ENCODE measurements at places on chromosomes 11 and 22.

DNA sequence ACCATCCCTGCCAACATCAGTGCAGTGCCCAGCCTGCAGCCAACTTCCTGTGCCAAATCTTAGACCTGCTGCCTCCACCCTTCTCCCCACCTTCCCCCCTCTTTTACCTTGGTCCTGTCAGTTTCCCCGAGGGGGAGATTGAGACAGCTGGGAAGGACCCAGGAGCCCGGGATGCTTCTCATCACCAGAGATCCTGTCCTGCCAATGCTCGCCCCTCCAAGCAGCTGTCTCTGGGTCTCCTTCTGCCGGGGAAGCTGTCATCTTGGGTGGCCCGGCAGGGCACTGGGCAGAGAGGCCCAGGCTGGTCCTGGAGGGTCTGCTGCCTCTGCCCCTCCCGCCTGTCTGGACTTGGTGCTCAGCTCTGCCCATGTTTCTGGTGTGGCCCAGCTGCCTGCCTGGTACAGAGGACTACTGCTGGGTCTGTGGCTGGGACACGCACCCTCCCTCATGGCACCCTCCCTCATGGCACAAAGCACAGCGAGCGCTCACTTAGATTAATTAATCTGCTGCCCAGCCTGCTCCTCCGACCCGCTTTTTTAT lies 60.4 kb upstream of the THY1 start:
- DNase-seq: no peak

DNA sequence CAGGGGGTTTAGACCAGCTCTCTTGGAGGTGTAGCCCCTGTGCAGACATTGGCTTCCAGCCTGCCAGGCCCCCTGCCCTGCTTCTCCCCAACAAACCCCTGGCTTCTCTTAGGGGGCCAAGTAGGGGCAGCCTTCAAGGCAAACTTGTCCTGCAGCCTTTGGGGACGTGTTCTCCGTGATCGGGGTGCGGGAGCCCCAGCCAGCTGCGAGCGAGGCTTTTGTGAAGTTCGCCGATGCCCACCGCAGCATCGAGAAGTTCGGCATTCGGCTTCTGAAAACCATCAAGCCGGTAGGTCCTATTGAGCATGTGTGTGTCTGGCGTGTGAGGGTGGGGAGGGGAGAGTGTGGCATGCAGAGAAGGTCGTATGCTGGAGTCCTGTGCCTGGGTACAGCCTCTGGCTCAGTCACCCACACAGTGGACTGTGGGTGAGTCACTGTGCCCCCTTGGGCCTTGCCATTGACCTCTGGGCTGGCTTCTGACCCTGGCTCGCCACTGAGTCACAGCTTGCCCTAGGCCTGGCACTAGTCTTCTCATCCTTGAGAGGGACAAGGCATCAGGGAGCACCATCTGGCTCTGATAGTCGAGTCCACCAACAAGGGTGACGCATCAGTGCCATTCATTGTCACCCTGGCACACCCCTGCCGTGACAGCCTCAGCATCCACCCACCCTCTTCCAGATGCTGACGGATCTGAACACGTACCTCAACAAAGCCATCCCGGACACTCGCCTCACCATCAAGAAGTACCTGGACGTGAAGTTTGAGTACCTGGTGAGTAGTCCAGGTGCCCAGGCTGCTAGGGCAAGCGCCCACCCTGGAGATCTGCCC lies 11.4 kb downstream of the SLC16A8 start:
- no peak for DNase-seq

DNA sequence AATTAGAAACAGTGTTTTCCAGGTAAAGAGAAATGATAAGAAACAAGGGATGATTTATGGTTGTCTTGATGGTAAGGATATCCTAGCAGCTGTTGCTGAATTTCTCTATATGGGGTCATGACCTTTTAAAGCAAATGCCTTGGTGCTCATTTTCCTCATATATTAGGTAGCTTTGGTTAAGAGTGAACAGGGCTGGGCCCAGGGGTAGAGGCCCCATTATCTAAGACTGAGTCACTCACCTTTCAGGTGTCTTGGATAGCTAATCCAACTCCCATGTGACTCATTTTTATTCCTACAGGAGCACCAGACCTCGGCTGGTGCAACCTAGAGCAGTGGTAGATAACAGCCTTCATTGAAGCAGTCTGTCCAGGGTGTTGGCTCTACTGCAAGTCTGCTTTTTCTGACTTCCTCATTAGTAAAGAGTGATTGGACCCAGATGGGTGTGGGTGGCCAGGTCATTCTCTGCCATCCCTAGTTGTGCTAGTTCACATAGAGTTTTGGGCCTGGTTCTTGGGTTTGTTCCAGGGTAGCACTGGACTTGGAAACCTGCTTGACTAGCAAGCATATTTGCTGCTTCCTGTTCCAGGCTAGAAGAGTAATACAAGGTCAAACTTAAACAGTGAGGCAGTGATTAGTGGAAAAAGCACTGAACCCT lies 37.4 kb downstream of the CTNND1 start:
- DNase-seq: no peak

DNA sequence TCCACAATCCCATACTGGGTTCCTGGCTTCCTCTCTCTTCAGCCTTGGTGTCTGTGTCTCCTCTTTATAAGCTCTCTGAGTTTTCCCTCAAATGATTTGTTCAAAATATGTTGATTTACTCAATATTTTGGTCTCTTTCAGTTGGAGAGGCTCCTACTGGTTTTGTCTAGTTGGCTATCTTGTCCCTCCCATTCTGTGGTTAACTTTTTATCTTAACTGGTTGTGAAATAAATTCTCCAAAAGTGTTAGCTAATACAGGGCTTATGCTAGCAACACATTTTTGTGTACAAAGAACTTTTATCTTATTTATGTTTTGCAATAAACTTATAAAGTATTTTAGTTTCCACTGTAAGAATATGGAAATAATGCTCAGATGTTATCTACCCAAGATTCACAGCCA lies 200.9 kb downstream of the AASDHPPT start:
- DNase-seq: no peak

- DNase-seq: no peak
These were observed 375.3 kb downstream of the LUZP2 start for GRCh38 chr11:24872186-24872585.

DNA sequence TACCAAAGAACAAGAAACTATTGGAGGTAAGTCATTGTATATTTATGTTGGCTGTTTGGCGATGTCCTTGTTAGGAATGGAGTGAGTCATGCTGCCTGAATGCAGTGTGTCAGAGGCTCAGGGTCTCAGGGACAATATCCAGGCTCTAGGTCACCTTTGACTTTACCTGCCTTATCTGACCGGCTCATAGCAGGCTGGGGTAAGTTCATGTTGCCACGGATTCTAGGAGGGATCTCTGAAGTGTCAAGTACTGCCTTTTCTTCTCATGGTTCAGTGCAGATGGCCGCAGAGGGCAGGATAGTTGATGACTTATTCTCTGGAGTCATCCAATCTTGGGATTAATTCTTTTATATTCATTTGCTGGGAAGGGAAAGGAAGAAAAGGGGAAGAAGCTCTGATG lies 53.2 kb downstream of the SPON1 start:
- DNase-seq: no peak

DNA sequence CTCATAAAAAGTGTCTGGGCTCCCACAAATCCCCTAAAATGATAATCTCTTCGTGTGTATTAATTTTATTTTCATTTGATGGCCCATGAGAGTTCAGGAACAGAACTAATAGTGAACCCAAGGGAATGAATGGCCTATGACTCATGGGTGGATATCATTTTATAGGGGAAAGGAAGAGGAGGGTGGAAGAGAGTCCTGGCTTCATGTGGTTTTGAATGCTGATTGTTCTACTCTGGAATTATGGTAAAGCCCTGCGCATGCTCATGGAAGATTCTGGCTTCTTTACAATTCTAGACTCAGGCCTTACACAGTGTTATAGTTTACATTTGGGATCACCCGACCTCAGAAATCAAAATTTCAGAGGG lies 35.2 kb downstream of the MAML2 start:
- no peak for DNase-seq

DNA sequence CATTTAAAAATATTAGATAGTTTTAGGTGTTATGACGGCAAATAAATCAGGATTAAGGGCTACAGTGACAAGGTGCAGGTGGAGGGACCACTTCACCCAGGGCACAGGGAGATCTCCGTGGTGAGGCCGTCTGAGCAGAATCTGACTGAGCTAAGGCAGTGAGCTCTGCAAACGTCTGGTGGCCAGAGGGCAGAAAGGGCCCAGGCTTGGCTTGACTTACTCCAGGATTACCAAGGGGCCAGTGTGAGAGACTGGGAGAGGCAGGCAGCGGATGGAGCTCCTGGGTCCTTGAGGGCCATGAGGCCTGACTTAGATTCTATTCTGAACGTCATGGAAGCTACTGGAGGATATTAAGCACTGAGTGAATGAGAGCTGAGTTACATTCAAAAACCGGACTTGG lies 125.9 kb upstream of the B3GAT1 start:
- no peak for DNase-seq

GRCh38 chr11:61293867-61294716 lies 1.0 kb downstream of the VWCE start:
- DNase-seq: peak; percentile 72

- DNase-seq: peak; percentile 83
These were observed at the start of gene OR51D1 for GRCh38 chr11:4636962-4637661. OR51D1 (plus strand) TSS chr11:4637477; CDS start chr11:4639791, 2,314 bp downstream.

DNA sequence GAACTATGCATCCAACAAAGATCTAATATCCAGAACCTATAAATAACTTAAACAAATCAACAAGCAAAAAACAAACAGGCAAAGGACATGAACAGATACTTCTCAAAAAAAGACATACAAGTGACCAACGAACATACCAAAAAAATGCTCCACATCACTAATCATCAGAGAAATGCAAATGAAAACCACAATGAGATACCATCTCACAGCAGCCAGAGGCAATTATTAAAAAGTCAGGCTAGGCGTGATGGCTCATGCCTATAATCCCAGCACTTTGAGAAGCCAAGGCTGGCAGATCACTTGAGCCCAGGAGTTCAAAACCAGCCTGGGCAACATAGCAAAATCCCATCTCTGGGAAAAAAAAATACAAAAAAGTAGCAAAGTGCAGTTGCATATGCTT lies 10.7 kb downstream of the SAA4 start:
- DNase-seq: peak; percentile 36

GRCh38 chr11:125945011-125945796 lies 640 bp upstream of the VSIG10L2 start:
- no peak for DNase-seq

GRCh38 chr11:96149743-96150555 lies 193.0 kb downstream of the MAML2 start:
- no peak for DNase-seq

DNA sequence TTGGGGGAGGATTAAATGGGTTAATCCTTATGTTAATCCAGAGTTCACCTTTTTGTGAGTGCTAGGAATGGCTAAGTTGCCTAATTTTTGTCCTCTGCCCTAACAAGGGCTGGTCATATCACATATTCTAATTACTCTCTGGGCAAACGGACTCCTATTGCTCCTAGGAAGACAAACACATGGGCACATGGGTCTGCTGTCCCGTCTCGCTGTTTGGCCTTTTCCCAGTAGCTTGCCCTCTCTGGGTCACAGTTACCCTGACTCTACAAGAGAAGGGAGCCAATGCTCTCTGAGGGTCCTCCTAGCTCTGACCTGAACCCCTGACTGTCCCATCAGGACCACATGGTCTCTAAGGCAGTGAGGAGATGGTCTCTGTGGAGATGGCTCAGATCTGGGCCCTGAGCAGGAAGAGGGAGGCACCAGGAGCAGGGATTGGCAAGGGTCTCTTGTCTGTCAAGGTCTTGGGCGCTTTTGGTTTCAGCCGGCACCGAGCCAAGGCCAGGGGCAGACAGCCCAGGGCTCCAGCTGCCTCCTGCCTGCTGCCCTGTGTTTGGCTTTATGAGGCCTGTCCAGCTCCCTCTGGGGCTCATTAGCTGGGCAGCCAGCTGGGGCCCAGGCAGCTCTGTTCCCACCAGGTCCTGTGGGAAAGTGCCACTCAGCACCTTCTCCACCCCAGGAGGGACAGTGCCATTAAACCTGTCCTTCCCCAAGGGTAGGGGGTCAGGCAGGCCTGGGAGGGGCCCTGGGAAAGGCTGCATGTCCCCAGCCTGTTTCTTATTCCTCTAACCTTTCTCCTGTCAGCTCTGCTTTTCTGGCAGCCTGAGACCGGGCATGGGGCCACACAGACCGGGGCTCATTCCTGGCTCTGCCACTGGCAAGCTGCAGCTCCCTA lies 559.9 kb downstream of the MN1 start:
- no peak for DNase-seq

DNA sequence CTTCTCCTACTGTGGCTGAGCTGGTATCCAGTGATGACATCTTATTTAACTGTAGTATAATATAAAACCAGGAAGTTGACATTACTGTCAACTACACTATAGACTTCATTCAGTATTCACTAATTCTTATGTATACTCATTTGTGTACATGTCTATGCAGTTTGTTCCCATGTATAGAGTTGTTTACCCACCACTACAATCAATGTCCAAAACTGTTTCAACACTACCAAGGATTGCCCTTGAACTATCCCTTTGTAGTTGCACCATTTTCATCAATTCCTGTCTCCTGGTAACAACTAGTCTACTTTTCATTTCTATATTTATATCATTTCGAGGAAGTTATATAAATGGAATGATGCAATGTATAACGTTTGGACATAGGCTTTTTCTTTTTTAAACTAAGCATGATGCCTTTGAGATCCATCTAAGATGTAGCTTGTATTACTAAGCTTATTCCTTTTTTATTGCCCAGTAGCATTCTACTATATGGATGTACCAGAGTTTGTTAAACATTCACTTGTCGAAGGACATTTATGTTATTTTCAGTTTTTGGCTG lies 39.2 kb downstream of the TMEM135 start:
- DNase-seq: no peak

DNA sequence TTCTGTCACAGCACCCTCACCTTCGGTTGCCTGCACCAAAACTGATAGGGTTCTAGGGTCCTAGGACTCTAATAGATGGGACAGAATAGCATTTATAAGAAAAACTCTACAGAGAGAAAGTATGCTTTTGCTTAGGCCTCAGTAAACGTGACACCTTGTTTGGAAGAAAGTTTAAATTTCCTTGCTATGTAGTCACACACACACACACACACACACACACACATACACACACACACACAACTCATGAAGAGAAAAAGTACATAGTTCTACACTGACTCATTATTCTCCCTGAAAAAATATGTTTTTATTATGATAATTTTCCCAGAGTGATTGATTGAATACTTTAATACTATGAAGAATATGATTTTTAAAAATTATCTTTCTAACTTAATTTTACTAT lies 220.8 kb upstream of the SNX19 start:
- DNase-seq: no peak

GRCh38 chr22:45717789-45718188 lies 46.2 kb downstream of the ATXN10 start:
- no peak for DNase-seq

DNA sequence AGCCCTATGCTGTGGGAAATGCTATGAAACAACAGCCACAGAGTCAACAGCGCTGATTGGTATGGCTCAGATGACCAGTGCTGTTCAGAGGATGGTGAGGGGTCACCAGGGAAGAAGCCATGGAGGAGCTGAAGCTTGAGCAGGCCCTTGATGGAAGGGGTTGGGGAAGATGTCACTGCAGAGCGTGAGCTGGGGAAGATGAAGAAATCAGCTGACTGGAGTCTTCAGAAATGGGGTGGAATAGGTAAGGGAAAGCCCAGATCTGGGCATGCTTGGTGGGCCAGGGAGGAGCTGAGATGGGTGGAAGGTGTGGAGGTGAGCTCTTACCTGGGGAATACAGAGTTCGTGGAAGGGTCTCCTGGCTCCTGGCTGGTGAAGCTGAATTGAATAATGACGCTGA lies 105.4 kb upstream of the PLET1 start:
- no peak for DNase-seq
